HS-27A (cell line): ENCODE measurements at places on chromosomes 6 and 20.

DNA sequence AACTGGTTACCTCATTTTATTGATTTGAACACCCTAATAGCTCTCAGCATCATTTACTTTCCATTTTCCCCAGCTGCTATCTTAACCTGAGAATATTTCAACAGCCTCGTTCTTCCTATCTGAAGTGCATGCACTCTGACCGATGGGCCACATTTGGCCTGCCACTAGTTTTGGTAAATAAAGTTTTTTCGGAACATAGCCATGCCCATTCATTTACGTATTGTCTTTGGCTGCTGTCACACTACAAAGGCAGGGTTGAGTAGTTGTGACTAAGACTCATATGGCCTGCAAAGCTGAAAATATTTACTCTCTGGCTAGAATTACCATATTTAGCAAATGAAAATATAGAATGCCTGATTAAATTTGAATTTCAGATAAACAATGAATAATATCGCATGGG, 10.8 kb downstream of the ADGRF4 start:
- no peak for DNase-seq

DNA sequence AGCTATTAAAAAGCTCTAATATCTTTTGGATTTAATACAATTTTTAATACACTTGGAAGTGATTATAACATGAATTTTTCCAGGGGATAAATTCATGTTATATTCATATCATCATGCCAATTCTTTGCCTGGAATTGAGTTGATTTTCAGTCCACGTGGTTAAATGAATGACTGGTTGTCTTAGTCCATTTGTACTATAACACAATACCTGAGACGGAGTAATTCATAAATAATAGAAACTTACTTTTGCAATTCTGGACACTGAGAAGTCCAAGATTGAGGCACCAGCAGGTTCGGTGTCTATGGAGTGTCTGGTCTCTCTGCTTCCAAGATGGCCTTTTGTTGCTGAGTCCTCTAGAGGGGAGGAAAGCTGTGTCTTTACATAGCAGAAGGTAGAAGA, 66.2 kb upstream of the TRDN start:
- DNase-seq, result no peak

DNA sequence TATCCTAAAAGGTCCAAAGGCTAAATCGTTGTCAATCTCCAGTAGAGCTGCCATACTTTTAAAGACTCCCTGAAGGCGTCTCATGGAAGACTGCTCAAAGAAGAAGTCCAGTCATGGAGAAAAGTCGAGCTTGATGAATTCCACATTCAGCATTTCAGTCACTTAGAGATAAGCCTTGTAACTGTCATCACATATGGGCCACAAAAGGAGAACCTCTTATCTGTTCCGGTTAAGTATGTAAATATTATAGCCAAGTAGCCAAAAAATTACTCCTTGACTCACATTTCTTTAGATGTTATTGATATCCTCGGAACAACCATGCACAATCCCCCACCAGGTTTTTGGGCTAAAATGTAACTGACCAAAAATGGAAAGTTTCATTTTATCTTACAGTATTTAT, 9.8 kb upstream of the CNKSR3 start:
- no peak for DNase-seq

- DNase-seq, result no peak
Measured at GRCh38 chr6:7624796-7625710, 35.1 kb downstream of the SNRNP48 start.

DNA sequence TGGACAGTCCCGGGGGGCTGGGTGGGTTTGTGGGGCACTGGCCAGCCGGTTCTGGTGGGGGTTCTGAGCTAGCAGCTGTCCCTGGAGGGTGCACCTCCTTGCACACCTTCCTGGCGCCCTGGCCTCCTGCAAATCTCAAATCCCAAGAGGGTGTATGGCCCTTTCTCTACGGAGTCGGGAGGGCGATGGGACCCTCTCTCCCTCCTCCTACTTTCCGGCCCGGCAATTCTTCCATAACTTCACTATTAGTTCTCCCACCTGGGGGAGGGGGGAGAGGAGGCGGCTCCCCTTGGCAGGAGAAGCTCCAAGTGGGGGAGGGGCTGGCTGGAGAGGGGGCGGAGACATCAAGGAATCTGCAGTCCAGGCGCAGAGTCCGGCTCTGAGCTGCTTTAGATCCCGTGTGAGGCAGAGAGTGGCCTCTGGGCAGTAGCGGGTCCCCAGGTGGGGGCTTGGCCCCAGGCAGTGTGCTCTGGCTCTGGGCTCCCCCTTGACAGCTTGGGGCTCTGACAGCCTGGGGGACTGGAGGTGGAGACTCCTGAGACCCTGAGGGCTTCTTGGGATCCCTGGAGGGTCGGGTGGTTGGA, 1.4 kb upstream of the LAMA5 start:
- no peak for DNase-seq

GRCh38 chr6:110044096-110044495, 66.0 kb downstream of the GPR6 start:
- DNase-seq, result no peak

- DNase-seq, result no peak
Measured at GRCh38 chr20:45365444-45365970, 2.6 kb downstream of the SYS1 start.

GRCh38 chr20:35226884-35227681, 593 bp downstream of the MMP24 start:
- no peak for DNase-seq

- DNase-seq, result no peak
Measured at GRCh38 chr20:60040471-60041162, 82.4 kb downstream of the CDH26 start.

- DNase-seq, result no peak
Measured at GRCh38 chr6:27214126-27214601, 33.3 kb upstream of the PRSS16 start.

- DNase-seq, result no peak
Measured at GRCh38 chr20:3980260-3981131, 34.9 kb downstream of the RNF24 start.

DNA sequence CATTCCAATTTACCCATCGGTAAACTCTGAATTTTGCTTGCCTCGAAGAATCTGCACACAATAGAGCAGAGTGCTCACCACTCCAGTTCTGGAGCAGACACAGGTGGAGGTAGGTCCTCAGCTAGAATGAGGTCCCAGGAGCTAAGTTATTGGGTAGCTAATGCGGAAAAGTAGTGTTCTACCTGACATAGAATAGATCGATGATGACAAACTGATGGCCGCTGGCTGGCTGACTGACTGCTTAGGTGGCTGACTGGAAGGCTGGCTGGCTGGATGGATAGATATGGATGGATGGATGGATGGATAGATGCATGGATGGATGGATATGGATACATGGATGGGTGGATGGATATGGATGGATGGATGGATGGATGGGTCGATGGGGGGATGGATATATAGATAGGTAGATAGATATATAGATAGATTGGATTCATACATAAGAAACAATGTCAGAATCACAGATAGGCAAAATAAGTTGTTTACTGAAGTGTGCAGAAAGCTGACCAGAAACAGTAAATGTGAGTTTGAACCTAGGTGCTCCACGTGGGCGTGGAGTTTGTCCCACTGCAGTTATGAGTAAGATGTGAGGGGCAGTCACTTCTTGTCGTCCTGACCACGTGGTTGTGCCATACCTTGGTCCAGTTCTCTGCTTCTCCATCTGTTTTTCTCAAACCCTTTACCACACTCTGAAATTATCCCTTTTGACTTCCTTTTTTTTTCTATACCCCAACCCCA, 62.1 kb downstream of the TBXT start:
- DNase-seq, result no peak
